Left renal cortex interstitium (tissue), 4 donors: ENCODE measurements at places on chromosomes 13 and 19. TPM values are rescaled to one million over a fixed set of nuclear protein-coding genes. Genes with fewer than 3 reads are reported as not detected.

Gene ADM5
- polyA plus RNA-seq = 0.49 TPM

GRCh38 chr19:33957804-33958203, 161.1 kb downstream of the KCTD15 start:
- no peak for DNase-seq

Gene POU4F1
- not detected for polyA plus RNA-seq

DNA sequence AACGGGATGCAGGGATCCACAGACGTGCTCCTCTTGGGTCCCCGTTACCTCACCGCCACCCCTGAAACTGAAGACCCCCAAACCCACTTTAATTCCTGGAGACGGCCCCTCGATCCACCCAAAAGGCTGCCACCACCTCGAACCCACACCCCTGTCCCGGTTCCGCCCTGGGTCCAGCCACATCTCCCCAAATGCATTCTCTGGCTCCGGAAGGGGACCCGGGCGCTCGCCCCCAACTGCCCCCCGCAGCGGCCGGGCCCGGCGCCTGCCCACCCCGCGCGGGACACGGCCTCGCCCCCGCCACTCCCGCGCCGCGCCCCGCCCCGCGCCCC, 219 bp upstream of the FSTL3 start:
- DNase-seq = no peak

DNA sequence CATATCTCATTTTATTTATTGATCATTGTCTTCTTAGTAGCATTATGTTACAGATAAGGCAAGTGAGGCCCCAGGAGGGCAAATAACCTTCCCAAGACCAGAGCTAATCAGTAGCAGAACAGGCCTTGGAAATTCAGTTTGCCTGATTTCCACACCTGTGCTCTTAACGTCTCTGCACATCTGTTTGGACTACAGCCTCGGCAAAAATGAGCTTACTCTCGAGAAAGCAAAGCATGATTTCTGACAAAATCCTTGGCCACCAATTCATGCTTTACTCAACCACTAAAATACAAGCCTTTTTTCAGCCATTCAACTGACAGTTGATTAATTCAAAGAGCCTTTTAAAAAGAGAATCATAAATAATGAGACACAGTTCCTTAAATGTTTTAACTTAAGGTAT, 309.3 kb upstream of the HTR2A start:
- no peak for DNase-seq

Gene SIGLECL1
- polyA plus RNA-seq = not detected

Gene LRG1
- polyA plus RNA-seq = 0.68 TPM

DNA sequence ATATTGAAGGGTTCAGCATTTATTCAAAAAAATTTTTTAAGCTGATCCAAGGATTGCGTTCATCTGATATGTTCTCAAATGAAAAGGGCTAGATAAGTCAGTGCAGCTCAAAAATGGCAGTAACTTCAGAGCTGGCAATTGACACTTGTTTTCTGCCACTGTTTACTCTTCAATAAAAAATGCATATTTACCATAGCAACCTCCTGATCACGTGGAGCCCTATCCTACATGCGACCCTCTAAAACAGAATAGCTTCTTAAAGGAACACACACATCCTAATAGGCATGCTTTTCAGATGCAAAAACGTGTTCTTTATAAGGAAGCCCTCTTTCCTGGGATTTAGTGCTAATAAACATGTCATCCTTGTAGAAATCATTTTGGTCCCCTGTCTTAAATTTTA, 150.2 kb downstream of the ZNF536 start:
- DNase-seq = no peak

DNA sequence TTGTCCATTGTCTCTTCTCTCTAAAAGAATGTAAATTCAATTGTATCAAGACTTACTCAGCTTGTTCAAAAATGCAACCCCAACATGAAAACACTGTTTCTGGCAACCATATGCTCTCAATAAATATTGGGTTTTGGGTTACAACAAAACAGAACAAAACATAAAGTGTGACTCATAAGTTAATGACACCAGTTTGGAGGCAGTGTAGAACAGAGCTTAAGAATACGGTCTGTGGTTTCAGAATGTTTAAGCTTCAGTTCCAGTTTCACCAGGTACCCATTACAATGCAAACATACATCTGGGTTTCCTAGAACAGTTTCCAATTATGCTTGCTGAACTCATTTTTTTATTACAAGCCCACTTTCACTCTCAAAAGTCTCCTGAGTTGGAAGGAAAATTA, 285.8 kb upstream of the PCDH9 start:
- DNase-seq = no peak

GRCh38 chr19:6481541-6482342, at the start of gene DENND1C:
Gene DENND1C (minus strand): TSS chr19:6481787. CDS start chr19:6481695, 92 bp downstream.
- DNase-seq = no peak

GRCh38 chr19:38971672-38972071, 3.9 kb downstream of the FBXO17 start:
- DNase-seq = no peak

- no peak for DNase-seq
These were observed 9.5 kb downstream of the B3GLCT start for GRCh38 chr13:31209172-31209840.

Gene LNX2
- polyA plus RNA-seq = 12.5 TPM

DNA sequence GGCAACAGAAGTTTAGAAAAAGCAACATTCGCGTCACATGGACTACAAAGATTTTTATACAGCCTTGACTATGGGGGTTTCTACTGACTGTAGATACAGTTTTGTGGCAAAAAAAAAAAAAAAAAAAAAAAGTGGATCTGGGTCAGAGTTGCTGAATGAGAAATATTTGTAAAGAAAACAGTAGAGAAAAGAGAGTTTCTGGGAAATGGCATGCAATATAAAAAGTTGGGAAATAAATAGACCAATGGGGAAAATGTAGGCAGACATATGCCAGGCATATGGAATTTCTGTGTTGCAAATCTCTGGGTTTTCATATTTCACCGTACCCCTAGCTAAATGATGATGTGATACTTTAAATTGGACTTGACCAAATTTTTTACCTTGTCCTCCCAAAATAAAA, 315.3 kb downstream of the EFNB2 start:
- no peak for DNase-seq

DNA sequence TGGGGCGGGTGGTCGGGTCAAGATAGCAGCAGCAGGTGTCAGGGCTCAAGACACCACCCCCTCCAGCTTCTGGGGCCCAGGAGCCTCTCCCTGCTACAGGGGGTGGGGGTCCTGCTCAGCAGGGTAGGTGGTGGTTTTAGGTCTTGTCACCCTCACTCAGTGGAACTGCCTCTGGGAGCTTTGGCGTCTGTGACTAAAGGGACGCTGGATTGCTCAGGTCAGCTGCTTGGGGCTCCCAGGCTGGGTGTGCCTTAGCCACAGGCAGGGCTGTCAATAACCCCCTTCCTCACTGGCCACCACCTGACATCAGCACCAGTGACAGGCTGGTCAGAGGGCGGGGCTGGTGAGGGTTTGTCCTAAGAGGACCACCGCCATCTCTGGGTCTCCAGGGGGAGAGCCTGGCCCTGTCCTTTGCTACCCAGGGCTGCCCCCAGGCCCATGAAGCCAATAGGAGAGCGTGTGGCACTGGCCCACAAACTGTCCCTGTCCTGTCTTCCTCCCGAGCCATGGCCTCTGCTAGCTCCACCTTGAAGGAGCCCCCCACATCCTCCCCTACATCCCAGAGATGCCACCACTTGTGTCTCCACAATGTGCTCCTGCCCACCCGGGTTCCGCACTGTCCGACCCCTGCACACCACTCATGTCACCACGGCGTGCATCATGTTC, 36.4 kb downstream of the MAU2 start:
- DNase-seq = no peak

- DNase-seq = no peak
These were observed 270.0 kb downstream of the NALCN start for GRCh38 chr13:101146101-101146898.

DNA sequence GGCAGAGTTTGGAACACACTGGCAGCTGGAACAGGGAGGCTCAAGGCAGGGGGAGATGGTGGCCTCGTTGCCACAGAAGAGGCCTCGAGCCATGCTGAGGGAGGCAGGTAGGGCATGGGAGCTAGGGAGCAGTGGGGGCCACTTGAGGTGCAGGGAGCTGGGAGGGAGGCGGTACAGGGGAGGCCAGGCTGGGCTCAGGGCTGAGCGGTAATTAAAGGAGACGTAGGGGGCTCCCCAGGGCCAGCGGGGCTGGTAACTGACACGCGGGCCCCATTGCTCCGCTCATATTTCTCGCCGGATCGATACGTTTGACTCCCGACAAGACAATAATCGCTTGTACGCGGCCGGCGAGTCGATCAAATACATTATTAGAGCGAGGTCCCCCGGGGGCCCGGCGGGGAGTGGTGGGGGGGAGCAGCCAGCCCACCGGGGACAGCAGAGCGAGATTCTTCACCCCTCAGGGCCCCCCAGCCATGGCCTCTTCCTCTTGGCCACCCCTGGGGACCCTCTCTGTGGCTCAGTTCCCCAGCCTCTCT, 2.4 kb upstream of the POU2F2 start:
- no peak for DNase-seq

Gene NEK3
- polyA plus RNA-seq = 23.8 TPM

DNA sequence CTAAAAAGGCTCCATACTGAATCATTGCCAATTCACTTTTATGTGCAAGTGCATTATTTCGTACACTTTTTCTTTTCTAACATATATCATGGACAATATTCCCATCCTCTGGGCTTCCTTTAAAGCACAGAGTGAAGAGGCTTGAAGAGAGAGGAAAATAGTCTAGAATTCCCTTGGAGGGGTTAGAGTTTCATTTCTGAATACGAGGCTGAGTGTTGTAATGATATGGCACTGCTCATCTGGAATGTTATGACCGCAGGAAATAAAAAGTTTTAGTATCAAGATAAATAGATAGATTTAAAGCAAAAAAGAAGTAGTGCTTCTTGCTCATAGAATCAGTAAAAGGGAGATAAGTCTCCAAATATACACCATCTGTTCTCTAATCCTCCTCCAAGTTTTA, 412.3 kb upstream of the SLITRK1 start:
- DNase-seq = no peak

Gene ZNF253
- polyA plus RNA-seq = 33.1 TPM

- DNase-seq = no peak
These were observed 15.8 kb upstream of the OR7A17 start for GRCh38 chr19:14901675-14902260.

DNA sequence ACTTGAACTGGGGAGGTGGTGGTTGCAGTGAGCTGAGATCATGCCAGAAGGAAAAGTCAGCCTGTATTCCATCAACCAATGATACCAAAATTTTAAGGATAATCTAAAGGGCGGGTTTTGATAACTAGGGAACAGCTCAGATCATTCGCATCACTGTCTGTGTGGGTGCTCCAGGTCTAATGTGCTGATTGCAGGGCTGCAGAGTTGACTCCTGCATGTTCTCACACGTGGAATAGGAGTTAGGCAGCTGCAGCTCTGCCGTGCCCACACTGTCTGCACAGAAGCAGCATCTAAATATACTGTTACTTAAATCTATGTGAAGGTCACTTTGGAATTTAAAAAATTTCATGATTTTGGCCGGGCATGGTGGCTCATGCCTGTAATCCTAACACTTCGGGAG, 4.3 kb upstream of the PARP4 start:
- no peak for DNase-seq

DNA sequence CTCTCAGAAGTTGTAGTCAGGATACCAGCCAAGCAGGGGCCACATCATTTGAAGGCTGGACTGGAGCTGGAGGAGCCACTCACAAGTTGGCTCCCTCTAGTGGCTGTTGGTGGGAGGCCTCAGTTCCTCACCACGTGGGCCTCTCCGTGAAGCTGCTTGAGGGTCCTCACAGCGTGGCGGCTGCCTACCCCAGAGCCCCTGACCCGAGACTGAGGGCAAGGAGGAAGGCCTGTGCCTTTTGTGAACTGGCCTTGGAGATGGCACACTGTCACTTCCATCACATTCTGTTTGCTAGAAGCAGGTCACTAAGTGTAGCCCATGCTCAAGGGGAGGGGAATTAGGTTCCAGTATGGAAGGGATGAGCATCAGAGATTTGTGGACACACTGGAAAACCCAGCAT, 14.6 kb downstream of the GNA11 start:
- no peak for DNase-seq

DNA sequence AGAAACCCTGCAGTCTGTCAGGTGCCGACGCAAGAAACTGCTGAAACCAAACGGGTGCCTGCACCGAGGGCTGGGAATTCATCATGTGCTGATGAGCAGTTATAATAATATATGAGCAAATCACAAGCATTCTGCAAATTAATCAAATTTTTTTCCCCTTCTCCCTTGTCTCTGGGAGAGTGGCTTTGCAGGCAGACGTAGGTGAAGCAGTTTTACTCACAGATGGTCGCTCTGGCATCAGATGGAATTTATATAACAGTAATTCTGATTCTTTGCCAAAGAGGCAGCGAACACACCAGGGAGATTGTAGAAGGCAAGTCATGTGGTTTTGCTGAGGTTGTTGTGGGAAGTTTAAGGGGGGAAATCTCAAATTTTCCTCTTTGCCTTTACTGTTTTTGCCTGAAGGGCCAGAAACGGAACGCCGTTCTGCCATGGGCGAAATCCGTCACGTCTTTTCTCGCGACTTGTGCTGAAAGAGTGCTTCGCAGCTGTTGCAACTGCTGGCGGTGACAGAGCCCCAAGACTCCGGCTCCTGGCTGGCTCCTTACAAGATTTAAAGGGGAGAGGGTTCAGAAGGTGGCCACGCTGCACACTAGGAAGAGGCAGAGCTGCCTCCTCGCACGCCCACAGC, 320.1 kb downstream of the ZNF536 start:
- DNase-seq = no peak

Gene ZNF419
- polyA plus RNA-seq = 13.0 TPM

DNA sequence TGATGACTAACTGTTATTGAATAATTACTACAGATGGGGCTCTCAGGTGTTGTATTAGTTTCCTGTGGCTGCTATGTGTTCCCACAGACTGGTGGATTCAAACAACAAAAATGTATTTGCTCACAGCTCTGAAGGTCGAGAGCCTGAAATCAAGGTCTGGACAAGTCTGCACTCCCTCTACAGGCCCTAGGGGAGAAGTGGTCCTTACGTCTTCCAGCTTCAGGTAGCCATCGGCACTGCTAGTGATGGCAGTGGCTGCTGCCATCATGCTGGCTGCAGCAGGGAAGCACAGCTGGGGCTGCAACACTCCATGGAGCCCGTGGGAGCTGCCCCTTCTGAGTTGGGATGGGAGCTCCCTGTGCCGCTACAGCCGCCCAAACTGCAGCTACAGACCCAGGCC, 1.9 kb downstream of the TEX26 start:
- no peak for DNase-seq

DNA sequence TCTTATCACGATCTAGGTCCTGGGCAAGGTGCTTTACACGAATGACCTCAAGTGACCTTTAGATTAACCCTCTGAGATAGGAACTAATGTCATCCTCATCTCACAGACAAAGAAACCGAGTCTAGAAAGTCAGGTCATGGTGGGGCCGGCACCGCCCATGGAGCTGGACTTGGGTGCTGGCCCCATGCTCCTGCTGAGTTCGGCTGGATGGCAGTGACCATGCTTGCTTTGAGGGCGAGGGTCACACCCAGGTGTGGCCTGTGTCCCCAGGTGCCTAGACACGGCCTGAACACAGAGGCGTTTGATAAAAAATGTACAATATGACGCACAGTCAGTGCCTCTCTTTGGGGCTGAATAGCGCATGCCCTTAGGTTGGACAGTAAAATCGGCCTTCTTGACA, 26.8 kb downstream of the COL4A2 start:
- DNase-seq = no peak

DNA sequence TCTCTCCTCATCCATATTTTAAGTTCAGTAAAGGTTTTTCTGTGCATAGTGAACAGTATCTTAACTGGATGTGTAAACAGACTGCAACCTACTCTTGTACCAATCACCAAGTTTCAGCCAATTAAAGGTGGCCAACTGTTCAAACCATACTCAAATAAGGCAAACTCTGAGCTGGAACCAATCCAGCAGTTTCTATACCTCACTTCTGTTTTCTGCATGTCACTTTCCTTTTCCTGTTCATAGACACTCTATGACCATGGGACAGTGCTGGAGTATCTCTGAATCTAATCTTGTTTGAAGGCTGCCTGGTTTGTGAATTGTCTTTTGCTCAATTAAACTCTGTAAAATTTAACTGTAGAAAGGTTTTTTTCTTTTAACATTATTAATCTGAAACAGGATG, 470.3 kb upstream of the SLITRK6 start:
- DNase-seq = no peak
